ENCODE measurements at places on chromosomes 1 and 21. TPM values are rescaled to one million over a fixed set of nuclear protein-coding genes. Genes with fewer than 3 reads are reported as not detected.

The BEST4 gene
- 0.34 TPM for total RNA-seq

The CLK2 gene
- 25.4 TPM for total RNA-seq

The SELP gene
- 11.9 TPM for total RNA-seq

The DENND2D gene
- total RNA-seq: 30.2 TPM

The SLC35F3 gene
- total RNA-seq: not detected

The MNDA gene
- total RNA-seq: 14.1 TPM

The OR10X1 gene
- not detected for total RNA-seq

The L1TD1 gene
- 0.34 TPM for total RNA-seq

The MIXL1 gene
- not detected for total RNA-seq
